ENCODE measurements at places on chromosomes 4 and X. TPM values are rescaled to one million over a fixed set of nuclear protein-coding genes. Genes with fewer than 3 reads are reported as not detected.
A peak's percentile ranks its signal among the peaks of the same experiment; 100 is the strongest.

CCSER1 gene
- 1.2 TPM for total RNA-seq

GRCh38 chrX:103376979-103377324 lies 614 bp downstream of the BEX3 start:
- no peak for DNase-seq
- H3K4me1 ChIP-seq, result no peaks in the 10 kb centered on the region
- H3K36me3 ChIP-seq, result no peaks in the 10 kb centered on the region
- peak overlapping the region; percentile 70 for H3K4me3 ChIP-seq
- no peaks in the 10 kb centered on the region for H3K27me3 ChIP-seq

GRCh38 chrX:139811942-139812629 lies 104.1 kb upstream of the MCF2 start:
- H3K27ac ChIP-seq, result no peak overlapping the region
- no peak for DNase-seq
- no peaks in the 10 kb centered on the region for H3K36me3 ChIP-seq
- H3K27me3 ChIP-seq, result no peaks in the 10 kb centered on the region
- no peaks in the 10 kb centered on the region for H3K4me1 ChIP-seq
- no peak overlapping the region for H3K4me3 ChIP-seq

- no peaks in the 10 kb centered on the region for H3K4me1 ChIP-seq
- H3K27me3 ChIP-seq, result peaks cover 37% of the 10 kb centered on the region
- DNase-seq, result no peak
- no peak overlapping the region for H3K4me3 ChIP-seq
- no peak overlapping the region for H3K27ac ChIP-seq
These were observed 12.2 kb upstream of the WFS1 start for GRCh38 chr4:6257247-6258025.

Measured in esophagus squamous epithelium (tissue), 5 donors.